Fibroblast of lung (primary cell): ENCODE measurements at places on chromosomes 5 and 9. TPM values are rescaled to one million over a fixed set of nuclear protein-coding genes. Genes with fewer than 3 reads are reported as not detected.

The TMEM167A gene
- 54.0 and 55.5 TPM in 2 replicates for total RNA-seq

GRCh38 chr5:34923694-34924461, 5.5 kb upstream of the DNAJC21 start:
- peak; percentile 88 for DNase-seq

GRCh38 chr9:71589612-71590011, 178.7 kb downstream of the CEMIP2 start:
- DNase-seq, result no peak

DNA sequence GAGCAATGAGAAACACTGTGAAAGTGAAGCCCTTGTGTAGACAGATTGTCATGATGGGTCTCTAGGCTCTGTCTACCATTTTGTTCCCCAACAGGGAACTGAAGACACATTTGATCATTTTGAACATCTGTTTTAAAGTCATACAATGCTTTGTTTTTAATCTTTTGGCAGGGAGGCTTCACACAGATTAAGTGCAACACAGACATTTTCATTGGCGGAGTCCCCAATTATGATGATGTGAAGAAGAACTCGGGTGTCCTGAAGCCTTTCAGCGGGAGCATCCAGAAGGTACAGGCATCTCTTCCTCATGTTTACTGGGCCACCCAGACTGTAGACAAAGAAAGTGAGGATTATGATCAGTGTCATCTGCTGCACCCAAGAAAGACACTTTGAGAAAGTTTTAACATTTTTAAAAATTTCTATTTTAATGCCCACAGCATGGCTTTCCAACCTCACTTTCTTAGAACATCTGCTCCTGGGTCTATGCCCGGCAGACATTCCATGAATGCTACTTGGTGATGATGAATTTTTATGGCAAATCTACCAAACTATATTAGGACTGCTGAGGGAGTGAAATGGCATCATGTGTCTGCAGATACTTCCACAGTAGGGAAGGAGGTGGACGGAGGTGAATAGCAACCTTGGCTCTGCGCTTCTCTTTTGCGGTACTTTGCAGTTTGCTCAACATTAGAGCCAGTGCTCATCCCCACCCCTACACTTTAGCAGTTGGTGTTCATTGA, 121.3 kb downstream of the LIFR start:
- DNase-seq, result peak; percentile 55

GRCh38 chr5:113663879-113664541, 150.5 kb downstream of the YTHDC2 start:
- peak; percentile 10 for DNase-seq

DNA sequence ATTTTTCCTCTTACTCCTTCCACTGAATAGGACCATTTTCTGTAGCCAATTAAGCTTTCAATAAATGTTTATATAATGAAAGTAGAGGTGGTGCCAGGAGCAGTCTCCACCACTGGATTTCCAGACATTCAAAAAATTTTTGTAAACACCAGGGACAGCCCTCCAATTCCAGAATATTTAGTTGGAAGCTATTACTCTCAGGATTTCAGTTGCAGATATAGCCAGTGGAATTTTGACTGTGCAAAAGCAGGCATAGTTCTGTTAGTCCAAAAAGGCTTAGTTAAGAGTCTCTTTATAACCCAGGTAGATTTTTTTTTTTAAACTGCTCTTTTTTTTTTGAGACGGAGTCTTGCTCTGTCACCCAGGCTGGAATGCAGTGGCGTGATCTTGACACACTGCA, 138.1 kb upstream of the DMRT1 start:
- no peak for DNase-seq
